ENCODE measurements at places on chromosomes 13 and 19.

DNA sequence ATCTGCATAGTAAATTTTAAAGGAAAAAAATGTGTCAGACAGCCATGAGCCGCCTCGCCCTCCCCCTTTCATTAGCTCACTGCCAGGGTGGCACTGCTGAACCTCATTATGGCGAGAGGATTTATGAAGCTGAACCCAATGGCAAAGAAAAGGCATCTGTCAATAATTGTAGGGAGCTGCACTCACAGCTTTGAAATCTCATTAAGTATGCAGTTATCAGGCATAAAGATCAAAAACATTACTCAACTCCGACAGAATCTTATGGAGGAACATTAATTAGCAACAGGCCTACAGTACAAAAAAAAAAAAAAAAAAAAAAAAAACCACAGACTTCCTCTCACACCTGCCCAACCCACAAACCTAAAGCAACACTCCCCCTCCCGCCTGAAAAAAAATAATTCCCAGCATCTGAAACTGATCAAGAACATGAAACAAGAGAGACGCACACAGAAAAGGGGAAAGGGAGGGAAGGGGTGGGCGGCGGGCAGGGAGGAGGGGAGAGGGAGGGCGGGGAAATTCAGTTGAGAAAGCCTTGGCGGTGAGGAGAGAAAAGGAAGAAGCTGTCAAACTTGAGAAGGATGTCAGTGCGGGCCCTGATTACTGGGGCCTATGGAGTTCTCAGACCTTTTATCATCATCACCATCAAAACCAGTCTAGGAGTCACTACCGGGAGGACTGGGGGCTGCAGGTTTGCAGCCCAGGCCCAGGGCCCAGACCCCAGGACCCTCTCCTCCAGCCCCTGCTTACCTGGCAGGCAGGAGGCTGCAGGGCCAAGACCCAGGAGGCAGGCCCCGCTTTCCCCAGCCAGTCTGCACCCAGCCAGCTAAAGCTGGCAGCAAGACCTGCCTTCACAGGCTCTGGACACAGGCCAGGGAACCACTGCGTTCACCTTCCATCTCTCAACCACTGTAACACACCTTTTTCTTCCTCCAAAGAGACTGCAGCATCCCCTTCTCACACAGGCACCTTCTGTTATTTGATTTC, 8.9 kb downstream of the TSHZ3 start:
- no peak for DNase-seq

- DNase-seq, result no peak
These were observed 15.7 kb downstream of the MOB3A start for GRCh38 chr19:2080336-2080988.

DNA sequence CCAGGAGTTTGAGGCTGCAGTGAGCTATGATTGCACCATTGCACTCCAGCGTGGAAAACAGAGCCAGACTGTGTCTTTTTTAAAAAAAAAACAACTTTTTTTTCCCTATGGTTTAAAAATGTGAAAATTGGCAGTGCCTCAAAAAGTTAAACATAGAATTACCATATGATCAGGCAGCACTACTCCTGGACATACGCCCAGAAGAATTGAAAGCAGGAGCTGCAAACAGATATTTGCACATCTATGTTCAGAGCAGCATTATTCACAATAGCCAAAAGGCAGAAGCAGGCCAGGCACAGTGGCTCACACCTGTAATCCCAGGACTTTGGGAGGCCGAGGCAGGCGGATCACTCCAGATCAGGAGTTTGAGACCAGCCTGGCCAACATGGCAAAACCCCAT, 3.8 kb upstream of the RETN start:
- DNase-seq, result no peak

- no peak for DNase-seq
These were observed 33.0 kb upstream of the TSC22D1 start for GRCh38 chr13:44609137-44609536.

DNA sequence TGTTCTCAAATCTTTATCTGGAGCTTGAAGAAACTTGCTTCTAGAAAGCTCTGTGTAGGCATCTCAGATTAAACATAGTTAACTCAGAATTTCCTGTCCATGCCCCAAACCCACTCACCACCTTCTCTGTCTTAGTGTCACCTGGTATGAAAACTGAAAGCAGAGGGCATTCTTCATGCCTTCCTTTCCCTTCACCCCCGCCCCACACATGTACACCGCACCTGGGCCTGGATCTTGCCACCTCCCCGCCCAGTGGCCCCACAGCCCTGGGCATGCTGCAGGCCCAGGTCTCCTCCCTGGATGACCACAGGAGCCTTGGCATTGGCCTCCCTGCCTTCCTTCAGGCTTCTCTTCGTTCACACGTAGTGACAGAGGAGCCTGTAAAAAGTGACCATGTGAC, 15.8 kb downstream of the CFAP97D2 start:
- DNase-seq, result no peak

- no peak for DNase-seq
These were observed 243.6 kb upstream of the CSNK1A1L start for GRCh38 chr13:37348916-37349643.

DNA sequence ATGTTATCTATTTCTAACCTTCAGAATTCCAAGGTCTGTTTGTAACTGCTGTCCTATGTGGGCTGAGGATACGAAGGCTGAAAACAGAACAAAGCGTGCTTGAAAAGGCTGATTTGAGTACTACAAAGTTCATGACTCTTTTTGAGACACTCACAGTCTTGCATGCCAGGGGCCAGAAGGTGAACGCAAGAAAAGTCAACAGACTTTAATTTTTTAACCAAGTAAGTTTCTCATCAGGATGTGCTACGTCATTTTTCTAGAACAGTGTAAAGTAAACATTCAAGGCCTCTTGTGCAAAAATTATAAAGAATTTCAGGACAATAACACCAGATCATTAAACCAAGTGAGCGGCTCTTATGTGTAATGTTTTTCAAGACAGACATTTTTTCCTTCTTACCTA, 163.5 kb downstream of the COG6 start:
- no peak for DNase-seq
